ENCODE measurements at places on chromosomes 5 and 9. TPM values are rescaled to one million over a fixed set of nuclear protein-coding genes. Genes with fewer than 3 reads are reported as not detected.

DNA sequence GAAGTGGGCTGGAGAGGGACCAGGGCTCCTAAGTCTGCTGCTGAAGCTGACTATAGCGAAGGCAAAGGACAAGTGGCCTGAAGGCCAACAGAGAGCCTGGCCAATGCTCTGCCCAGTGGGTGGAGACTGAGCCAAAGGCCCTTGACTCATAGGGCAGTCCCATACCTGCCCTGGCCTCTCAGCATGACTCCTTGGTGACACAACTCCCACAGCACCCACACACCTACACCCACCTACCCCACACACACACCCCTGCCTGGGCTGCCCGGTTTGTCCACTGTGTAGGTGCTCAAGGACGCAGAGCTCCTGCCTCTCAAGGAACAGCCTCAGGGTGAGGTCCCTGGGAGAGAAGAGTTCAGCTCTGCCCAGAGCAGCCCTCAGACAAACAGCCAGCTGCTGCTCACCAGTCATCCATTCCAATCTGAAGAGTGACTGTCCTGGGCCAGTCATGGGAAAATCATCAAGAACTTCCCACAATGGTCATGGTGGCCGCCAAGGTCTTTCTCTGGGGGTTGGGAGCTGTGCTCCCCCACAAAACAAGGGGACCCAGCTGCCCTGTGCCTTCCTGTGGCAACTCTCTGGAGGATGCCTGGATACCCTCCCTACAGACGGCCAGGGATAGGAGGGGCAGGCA lies 5.0 kb downstream of the TNIP1 start:
- no peak for DNase-seq

GRCh38 chr9:15370466-15371447 lies 51.9 kb upstream of the SNAPC3 start:
- DNase-seq: no peak

GRCh38 chr5:166535641-166536040 lies 1755.8 kb upstream of the WWC1 start:
- no peak for DNase-seq

GRCh38 chr5:32630867-32631491 lies 45.6 kb downstream of the SUB1 start:
- DNase-seq: no peak

DNA sequence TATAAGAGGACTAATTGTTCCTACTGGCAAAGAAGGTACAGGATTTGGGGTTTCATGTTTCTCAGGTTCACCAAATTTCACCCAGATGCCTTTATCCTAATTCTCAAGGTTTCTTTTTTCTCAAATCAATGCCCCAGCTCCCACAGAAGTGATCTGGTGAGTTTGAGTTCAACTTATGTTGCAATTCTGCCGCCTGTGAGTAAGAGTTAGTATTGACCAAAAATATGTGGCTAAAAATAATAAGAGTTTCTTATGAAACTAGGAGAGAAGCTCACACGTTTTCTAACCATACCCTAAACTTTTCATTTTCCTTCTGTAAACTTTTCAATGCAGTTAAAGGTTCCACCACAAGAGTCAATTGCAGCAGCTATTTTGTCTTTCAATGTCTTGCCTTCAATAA lies 15.1 kb downstream of the SLCO6A1 start:
- DNase-seq: no peak

DNA sequence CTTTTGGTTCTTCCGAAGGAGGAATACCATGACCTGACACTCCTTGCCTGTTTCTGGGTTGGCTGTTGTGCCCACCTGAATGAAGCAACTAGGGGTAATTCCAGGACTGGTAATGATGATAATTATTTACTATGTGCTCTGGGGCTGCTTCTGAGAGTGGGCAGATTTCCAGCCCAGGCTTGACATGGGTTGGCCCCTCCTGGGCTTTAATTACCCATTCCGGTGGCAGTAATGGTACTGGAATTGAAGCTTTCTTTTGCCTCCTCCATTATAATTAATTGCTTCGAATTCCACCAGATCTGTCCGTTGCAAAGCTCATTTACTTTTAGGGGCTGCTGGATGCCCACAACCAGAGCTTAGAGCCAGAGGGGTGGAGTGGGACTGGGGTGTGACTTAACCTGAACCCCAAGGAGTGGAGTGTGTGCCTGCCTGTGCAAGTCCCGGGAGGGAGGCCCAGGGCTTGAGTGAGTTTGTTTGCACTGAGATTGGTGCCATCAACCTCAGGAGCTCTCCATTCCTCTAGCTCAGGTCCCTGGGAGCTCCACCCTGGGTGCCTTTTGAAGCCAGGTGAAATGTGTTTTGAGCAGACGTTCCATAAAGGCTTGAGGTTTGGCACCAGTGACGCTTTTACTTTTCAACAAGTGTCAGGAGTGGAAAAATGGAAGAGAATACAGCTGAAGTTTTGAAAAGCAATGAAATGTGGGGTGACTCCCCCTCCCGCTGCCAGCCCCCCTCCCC lies 214.6 kb downstream of the PDZD2 start:
- no peak for DNase-seq

GRCh38 chr9:613771-614347 lies 227.6 kb upstream of the DMRT1 start:
- DNase-seq: peak; percentile 87

GRCh38 chr5:168578538-168579487 lies at the start of gene PANK3:
TSS of gene PANK3 (minus strand) at chr5:168579368. CDS start at chr5:168579283, 85 bp downstream.
- DNase-seq: peak; percentile 60

DNA sequence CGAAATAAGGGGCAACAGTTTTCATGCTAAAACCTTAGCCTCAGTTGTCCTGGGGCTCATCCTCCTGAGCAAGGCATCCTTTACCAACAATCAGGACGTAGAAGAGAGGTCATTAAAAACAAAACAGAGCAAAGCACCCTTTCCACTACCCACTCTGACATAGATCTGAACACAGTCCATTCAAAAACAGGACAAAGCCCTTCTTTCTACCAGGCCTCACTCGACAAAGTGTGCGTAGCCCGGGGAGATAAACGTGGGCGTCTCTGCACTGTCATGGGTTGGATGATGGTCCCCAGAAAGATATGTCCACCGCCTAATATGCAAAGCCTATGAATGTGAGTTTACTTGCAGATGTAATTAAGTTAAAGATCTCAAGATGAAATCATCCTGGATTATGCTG lies 60.6 kb upstream of the TAS2R1 start:
- DNase-seq: no peak

The QRFP gene
- not detected for total RNA-seq

The CSF2 gene
- total RNA-seq: not detected

The NRARP gene
- 13.3 TPM for total RNA-seq

The TRPM3 gene
- 1.5 TPM for total RNA-seq
